ENCODE measurements at places on chromosomes 12 and 14.

GRCh38 chr12:89636052-89636775 lies 72.4 kb downstream of the ATP2B1 start:
- no peak for DNase-seq

- no peak for DNase-seq
These were observed 214.8 kb downstream of the MSRB3 start for GRCh38 chr12:65492998-65493912.

DNA sequence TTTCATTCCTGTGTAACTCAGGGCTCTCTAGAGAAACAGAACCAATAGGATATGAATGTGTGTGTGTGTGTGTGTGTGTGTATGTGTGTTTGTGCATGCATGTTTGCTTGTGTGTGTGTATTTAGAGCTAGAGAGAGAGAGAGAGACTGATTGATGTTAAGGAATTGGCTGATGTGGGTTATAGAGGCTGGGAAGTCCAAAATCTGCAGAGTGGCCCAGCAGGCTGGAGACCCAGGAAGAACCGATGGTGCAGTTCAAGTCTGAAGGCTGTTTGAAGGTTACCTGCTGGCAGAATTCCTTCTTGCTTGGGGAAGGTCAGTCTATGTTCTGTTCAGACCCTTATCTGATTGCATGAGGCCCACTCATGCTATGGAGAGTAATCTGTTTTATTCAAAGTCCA lies 64.7 kb downstream of the ADCK1 start:
- DNase-seq: no peak

DNA sequence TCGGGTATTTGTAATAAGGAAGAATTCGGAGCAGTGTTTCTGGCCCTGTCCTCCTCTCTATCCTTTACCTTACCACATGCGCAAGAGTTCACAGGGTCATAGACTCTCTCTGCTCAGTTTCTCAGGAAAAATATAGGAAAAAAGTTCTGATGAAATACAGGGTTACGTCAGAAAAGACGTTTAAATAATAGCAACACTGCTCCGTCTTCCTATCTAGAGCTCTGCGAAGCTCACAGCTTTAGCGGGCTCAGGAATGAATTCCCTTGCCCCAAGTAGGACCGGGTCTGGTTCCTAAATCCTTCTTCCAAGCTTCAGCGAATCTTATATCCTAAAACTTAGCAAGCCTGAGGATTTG lies 365 bp downstream of the CCDC59 start:
- no peak for DNase-seq

DNA sequence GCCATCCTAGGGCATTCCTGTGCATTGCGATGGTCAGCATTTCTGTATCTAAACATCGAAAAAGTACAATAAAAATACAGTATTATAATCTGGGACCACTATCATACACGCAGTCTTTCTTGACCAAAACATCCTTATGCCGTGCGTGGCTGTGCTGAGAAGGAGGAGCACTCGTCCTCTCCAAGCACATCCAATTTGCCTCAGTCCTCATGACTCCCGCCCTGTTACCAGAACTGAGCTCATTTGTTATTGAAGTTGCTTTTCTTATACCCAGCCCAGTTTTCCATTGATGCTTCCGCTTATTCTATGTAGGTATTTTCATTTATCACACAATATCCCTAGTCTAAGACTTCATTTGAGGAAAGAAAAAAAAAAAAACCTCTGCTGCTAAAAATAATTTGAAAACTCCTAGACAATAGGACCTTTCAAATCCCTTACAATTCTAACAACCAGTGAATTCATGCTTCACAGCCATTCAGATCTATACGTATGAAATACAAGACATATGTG lies 236.9 kb upstream of the PLEKHG7 start:
- DNase-seq: no peak

GRCh38 chr12:42570076-42570475 lies 19.5 kb downstream of the PRICKLE1 start:
- no peak for DNase-seq

- no peak for DNase-seq
These were observed 117.5 kb downstream of the DYRK2 start for GRCh38 chr12:67765776-67766766.

GRCh38 chr12:100266585-100266834 lies 369 bp downstream of the DEPDC4 start:
- peak; percentile 84 for DNase-seq

GRCh38 chr12:20212658-20213555 lies 155.4 kb upstream of the PDE3A start:
- no peak for DNase-seq

DNA sequence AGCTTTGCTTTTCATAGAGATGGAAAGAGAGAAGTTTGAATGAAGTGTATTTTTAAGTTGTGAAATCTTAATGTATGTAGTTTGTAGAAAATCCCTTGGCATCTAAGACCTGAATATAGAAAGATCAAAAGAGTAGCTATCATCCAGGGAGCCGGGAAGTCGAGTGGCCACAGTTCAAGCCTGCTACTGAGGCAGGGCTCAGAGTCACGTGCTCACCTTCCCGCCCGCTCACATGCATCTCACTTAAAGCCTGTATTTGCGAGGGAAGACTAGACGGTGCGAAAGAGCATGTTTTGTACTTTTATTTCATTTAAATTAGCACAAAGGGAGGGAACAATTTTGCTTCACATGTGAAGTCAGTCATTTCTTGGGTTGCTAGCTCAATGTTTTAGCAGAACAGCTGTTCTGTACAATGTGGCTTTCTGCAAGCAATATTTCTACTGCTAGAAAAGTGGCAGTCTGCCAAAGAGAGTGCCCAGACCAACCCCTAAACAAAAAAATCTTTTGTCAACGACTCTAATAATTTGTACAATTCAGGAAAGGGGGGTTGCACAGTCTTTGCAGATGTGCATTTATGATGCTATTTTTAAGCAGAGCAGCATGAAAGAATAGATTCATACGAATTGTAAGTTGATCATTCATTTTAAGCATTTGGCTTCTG lies 290.7 kb downstream of the NPAS3 start:
- no peak for DNase-seq

DNA sequence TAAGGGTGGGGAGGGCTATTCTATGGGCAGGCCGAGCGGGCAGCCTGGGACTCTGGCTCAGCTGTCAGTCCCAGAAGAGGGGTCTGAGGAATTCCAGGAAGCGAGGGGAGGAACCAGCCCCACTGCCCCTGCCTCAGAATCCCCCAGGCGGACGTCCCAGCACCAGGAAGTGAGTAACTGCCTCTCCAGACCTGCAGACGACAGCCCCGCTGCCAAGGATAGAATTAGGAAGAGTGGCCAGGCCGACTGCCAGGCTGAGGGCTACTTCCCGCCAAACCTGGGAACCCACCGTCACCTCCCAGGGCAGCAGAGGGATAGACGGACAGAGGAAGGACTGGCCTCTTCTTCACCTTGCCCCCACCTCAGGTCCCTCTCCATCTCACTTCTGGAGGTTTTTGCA lies 6.7 kb upstream of the BDKRB2 start:
- no peak for DNase-seq

DNA sequence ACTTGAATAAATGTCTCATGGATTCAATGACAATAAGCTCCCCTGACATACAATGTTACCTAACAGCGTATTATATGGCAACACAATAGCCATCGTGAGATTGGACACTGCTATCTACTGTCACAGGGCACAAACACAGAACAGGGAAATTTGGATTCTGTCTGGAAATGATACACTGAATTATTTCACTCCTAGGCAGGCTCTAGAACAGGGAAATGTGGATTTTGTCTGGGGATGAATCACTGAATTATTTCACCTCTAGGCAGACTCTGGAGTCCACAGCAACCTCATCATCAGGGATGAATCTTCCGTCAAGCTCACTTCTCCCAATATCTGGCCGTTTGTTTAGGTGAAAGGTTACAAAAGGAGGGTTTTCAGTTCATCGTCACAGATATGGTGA lies 288.8 kb downstream of the TMEM132D start:
- no peak for DNase-seq

- DNase-seq: no peak
These were observed 50.6 kb upstream of the FUT8 start for GRCh38 chr14:65361920-65362319.

DNA sequence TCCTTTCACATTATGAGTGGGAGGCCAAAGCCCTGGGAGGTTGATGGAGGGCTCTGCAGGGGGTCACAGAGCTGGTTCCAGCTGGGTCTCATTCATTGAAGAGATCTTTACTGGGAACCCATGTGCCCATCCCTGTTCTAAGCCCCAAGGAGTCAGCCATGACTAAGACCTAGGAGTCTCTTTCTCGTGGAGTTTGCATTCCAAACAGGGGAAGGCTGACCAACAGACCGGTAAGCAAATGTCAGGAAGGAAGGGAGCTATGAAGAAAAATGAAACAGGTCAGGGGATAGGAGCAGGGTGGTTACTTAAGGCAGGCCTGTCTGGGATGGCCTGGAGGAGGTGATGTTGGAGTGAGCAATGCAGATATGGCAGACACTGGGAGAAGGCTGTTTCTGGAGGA lies 31.5 kb downstream of the SYNDIG1L start:
- no peak for DNase-seq

DNA sequence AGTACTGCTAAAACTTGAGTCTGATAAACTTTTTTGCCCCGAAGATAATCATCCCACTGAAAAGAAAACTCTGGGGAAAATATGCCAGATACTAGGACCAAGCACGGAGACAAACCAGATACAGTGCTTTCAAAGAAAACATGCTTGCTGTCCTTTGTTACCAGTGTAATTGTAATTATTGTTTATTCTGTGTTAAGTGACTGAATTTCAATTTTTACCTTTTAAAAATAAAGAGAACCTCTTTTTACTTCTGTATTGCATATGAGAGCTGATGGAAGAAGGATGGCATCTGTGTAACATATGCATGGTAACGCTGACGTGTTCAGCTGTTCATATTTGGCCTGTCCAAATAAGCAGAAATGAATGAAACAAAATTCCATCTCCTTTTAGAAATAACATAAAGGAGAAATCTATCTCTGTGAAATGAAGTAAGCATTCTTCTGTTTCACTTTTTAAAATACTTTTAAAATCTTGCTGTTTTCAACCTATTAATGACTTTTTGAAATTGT lies 22.5 kb downstream of the SLC35E3 start:
- DNase-seq: no peak

GRCh38 chr12:120132054-120132836 lies 15.7 kb upstream of the RAB35 start:
- DNase-seq: no peak

DNA sequence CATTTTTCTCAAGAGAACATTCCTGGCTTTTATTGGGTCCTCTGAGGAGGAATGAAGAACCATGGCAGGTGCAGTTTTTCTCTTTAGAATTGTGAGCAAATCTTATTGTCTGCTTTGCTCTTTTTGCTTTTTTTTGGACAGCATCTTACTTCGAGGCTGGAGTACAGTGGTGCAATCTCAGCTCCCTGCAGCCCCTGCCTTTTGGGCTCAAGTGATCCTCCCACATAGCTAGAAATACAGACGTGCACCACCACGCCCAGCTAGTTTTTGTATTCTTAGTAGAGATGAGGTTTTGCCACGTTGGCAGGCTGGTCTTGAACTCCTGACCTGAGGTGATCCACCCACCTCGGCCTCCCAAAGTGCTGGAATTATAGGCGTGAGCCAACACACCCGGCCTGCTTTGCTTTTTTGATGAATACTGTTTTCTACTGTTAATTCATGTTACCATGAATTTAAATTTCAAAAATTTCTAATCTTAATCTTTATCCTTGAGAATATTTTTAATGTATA lies 71.5 kb downstream of the POLR3B start:
- DNase-seq: no peak

- DNase-seq: no peak
These were observed 217.4 kb upstream of the PWP1 start for GRCh38 chr12:107468182-107468581.

DNA sequence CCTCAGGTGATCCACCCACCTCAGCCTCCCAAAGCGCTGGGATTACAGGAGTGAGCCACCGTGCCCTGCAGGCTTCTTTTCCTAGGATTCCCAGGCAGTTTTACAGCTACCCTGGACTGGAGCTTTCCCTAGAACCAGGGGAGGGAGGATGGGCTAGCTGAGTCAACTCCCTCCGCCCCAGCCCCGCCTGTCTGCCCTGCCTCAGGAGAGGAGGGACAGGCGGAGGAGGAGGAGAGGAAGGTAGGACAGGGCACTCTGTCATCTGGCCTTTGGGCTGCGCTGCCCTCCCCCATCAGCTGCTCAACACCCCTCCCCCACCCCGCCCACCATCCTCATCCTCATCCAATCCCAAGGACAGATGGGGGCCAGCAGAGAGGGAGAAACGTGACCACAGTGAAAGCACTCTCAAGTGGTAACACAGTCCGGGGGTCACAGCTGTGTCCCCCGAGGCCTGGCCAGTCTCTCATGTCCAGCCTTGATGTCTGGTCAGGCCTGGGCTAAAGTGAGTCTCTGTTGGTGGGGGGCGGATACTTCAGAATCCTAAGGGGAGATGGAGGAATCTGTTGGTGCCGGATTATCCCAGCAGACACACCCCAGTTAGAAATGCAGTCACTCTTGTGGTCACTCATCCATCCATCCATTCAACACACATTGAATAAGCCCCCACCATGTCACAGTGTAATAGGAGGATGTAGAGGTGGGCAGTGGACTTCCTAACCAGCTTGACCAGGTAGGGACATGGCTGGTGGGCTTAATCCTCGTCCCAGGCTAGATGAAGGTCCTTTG lies 12.3 kb downstream of the FIGNL2 start:
- DNase-seq: no peak

- DNase-seq: no peak
These were observed 98.3 kb downstream of the LRRC74A start for GRCh38 chr14:76924371-76925096.

DNA sequence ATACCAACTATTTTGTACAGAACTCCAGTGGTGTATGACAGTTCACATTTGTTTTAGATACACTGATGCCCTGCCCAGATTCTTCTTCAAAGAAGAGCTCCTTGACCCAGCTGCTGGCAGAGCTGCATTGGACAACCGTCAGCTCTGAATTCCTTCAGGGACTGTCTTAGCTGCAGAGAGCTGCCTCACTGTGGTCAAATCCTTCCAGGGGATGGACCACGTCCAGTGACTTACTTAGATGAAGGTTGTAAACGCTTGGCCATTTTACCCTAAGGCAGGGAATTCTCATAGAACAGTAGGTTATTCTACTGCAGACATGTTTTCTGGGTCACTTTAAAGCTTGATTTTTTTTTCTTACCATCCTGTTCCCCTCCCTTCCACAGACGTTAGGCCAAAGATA lies 905.0 kb upstream of the ATXN7L3B start:
- DNase-seq: no peak

DNA sequence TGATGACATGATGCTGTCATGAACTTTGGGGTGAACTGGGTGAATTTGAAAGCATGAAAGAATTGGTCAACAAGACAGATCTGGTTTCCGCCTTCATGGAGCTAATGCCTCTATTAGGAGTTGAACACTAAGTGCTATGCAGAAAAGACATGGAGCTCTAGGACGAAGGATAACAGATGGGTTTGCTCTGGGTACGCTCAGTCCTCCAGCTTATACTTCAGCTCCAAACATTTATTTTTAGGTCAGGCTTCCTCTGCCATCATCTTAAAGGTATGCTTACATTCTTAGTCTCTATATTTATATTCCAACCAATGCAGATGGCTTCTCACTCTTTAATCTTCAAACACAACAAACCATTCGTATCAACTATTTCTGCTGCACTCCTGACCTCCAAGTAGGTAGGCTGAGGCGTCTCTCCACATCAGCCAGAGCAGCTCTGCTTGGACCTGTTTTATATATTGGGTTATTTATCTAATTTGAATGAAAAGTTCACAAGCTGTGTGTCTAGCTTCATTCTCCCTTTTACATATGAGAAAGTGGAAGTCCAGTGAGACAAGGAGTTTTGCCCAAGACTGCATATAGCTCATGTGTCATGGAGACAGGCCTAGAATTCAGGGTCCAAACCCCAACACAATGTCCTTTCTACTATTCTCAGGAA lies 226.3 kb downstream of the SPTSSA start:
- DNase-seq: no peak

Data from activated T-helper 9 cell treated with anti-CD3 and anti-CD28 coated beads, Interleukin-2, amount 50 U/mL, for 16 hours (primary cell).